ENCODE measurements at places on chromosomes 4 and X. TPM values are rescaled to one million over a fixed set of nuclear protein-coding genes. Genes with fewer than 3 reads are reported as not detected.

The GAGE13 gene
- not detected for total RNA-seq

The C4orf51 gene
- not detected for total RNA-seq

The SLC10A4 gene
- total RNA-seq, result 0.06 TPM

The HAUS3 gene
- 11.3 TPM for total RNA-seq

The BANK1 gene
- 0.06 TPM for total RNA-seq

The CCKAR gene
- total RNA-seq, result not detected

The PPP4R3C gene
- total RNA-seq, result not detected

The TLR7 gene
- not detected for total RNA-seq

The RASL11B gene
- total RNA-seq, result not detected

The PCDH7 gene
- under 0.01 TPM for total RNA-seq

The MAGEA9B gene
- total RNA-seq, result not detected

The SPANXA1 gene
- total RNA-seq, result not detected

The EDNRA gene
- total RNA-seq, result 0.16 TPM

The DLG3 gene
- 0.32 TPM for total RNA-seq

The CNKSR2 gene
- not detected for total RNA-seq

The CENPE gene
- 12.3 TPM for total RNA-seq

The F11 gene
- total RNA-seq, result not detected

The DAPP1 gene
- not detected for total RNA-seq

Measured in bladder microvascular endothelial cell (primary cell).